SJSA1 (cell line): ENCODE measurements at places on chromosomes 2 and 18. TPM values are rescaled to one million over a fixed set of nuclear protein-coding genes. Genes with fewer than 3 reads are reported as not detected.

GRCh38 chr2:161139098-161139987 is 20.9 kb upstream of the TANK start:
- DNase-seq: peak; percentile 72

DNA sequence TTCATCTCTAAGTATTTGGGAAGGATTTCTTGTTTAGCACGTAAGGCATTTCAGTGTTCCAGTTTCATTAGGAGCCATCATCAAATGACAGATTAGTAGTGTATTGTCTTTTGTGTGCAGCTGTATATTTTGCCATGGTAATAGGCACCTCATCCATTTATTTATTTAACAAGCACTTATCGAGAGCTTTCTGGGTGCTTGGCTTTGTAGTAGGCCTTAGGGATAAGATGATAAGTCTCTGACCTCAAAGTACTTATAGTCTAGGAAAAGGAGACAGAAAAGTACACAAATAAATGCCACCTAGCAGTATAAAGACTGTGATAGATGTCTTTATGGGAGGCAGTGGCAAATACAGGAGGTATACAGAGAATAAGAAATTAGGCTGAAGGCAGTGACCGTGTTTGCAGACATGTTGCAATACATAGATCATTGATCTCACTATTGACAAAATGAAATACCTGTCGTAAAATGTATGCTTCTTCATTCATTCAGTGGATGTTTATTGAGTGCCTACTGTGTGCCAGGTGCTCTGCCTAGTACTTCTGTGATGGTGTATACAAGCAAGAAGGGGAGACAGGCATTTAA is 265.9 kb downstream of the SETBP1 start:
- DNase-seq: no peak

DNA sequence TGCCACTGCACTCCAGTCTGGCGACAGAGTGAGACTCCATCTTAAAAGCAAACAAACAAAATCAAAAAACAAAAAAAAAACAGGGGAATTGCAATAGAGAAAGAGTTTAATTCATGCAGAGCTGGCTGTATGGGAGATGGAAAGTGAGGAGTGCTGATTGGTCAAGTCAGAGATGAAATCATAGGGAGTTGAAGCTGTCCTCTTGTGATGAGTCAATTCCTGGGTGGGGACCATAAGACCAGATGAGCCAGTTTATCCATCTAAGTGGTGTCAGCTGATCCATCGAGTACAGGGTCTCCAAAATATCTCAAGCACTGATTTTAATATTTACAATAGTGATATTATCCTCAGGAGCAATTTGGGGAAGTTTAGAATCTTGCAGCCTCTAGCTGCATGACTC is 45.3 kb downstream of the FRZB start:
- no peak for DNase-seq

- no peak for DNase-seq
Measured at GRCh38 chr2:15819562-15820256, 120.6 kb upstream of the MYCN start.

- DNase-seq: no peak
Measured at GRCh38 chr2:157413326-157414035, 30.4 kb downstream of the CYTIP start.

- no peak for DNase-seq
Measured at GRCh38 chr2:180990337-180990736, 9.9 kb downstream of the UBE2E3 start.

DNA sequence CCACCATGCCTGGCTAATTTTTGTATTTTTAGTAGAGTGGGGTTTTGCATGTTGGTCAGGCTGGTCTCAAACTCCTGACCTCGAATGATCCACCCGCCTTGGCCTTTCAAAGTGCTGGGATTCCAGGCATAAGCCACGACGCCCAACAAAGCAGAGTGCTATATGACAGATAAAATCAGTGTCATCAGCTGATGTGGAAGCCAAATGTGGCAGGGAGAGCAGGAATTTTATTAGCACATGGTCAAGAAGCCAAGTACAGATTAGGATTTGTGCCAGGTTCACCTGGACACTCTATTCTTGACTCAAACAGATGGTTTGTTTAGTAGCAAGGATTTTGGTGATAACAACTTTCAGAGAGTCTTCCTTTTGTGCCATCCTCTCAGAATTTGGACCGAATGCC is 62.7 kb downstream of the LCLAT1 start:
- no peak for DNase-seq

The MYL12B gene
- 561 and 830 TPM in 2 replicates for total RNA-seq
